Astrocyte of the spinal cord (primary cell): ENCODE measurements at places on chromosomes 2 and 18.

- peak; percentile 74 for DNase-seq
Measured at GRCh38 chr2:160583146-160583535, 89.5 kb upstream of the RBMS1 start.

DNA sequence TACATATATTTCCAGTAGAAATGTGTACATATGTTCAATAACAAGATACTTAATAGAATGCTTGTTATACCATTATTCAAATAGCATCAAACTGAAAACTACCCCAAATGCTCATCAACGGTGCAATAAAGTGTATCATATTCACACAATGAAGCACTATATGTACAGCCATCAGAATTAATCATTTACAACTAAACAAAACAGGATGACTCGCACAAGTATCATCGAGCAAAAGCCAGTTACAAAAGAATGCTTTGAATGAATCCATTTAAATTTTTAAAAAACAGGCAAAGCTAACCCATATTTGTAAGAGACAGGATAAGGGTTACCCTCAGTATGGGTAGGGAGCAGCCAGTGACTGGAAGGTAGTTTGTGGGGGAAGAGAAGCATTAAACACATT is 132.8 kb upstream of the PDE1A start:
- DNase-seq = peak; percentile 31

DNA sequence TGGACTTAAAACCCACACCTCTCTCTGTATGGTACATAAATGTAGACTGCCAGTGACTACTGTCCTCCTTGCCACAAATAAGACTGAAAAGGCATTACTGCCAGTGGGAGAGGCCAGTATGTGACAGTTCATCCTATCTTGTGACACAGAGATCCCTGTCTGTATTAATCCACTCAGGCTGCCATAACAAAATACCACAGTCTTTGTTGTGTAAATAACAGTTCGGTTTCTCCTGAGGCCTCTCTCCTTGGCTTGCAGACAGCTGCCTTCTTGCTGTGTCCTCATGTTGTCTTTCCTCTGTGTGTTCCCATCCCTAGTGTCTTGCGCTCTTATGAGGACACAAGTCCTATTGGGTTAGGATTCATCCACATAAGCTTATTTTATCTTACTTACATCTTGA is 46.4 kb upstream of the IL1RL1 start:
- no peak for DNase-seq

- no peak for DNase-seq
Measured at GRCh38 chr2:214765180-214765579, 44.3 kb downstream of the BARD1 start.

DNA sequence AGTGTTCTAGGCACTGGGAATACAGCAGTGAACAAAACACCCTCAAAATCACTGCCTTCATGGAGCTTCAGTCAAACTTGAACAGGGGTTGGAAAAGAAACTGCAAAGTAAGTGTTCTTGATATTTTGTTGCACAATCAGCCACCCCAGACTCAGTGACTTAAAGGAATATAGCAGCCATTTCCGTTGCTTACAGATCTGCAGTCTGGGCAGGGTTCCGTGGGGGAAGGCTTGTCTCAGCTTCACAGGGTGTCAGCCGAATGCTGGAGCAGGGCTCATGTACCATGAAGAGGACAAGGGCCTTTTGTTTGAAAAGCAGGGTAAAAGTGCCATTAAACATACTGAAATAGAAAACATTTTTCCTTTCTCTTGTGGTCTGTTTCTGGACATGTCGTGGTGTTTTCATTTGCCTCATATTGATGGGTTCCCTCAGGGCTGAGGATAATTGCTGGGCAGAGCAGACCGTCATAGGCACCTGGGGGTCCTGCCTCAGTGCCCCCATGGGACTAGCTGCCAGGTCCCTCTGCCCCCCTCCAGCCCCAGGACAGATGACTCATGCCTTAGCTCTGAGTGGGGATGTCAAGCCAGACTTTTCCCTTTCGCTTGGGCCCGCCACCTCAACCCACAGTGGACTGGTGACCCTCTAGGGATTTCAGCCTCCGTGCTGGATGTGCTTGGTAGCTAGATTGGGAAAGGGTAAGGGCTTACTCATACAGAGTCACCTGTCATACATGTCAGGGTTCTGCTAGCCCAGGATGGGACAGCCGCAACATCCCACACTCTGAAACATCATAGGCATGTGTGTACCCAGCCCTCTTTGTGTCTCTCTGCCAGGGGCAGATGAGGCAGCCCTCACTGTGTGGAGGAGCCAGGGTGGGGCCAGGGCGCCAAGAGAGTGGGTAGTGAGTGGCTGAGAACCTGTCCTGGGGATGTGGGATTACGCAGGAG is 96.5 kb downstream of the PTPRM start:
- DNase-seq = no peak

DNA sequence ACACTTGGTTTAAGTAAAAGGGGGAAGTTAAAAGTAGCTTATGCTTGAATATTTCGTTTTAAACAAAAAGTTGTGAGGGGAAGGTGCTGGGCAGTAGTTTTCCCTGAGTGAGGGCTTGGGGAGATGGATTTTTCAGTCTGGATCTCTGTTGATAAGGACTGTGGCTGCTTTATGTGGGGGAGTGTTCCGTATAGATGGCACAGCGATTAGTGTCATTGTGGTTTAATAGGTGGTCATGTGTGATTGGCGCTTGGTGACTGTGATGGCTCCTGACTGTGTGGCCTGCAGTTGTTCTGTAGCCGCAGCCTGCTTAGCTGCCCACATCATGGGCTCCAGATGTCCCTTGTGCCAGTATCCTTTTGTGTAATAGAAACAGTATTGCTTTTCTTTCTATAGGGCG is 156.2 kb downstream of the WDSUB1 start:
- no peak for DNase-seq

GRCh38 chr2:47664817-47665216 is 118.1 kb upstream of the MSH6 start:
- DNase-seq = no peak

DNA sequence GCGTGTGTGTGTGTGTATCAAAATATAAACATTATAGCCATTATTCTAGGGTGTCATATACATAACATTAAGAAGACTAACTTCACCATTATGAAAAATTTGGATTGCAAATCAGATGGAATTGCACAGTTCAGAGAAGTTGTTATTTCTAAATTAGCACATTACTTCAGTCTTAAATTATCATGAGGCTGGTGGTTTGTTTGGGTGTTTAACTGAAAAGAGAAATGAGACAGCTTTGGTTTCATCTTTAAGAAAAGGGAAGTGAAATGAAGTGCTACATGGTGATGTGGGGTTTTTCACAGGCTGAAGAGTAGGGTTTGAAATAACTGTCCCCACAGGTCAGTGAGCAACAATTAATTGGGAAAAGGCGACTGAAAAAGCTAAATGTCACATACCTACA is 161.2 kb upstream of the XIRP2 start:
- DNase-seq = no peak

- no peak for DNase-seq
Measured at GRCh38 chr18:69945220-69946114, 2.2 kb downstream of the CD226 start.

DNA sequence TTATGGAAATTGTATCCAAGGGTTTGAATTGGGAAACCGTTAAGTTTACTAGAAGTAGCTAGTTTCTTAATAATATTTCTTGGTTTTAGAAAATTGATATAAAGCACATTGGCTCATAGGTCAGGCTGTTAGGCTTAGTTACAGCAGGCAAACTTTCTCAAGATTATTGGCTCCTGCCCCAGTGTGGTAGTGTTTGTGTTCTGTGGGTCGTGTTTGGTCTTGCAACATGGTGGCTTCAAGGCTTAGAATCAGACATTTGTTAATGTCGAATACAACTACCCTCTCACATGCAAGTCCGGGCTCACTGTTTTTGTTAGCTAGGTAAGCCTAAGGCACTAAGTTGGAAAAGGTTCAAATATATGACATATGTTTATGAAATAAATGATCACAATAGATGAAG is 19.6 kb downstream of the CERS6 start:
- DNase-seq = no peak

DNA sequence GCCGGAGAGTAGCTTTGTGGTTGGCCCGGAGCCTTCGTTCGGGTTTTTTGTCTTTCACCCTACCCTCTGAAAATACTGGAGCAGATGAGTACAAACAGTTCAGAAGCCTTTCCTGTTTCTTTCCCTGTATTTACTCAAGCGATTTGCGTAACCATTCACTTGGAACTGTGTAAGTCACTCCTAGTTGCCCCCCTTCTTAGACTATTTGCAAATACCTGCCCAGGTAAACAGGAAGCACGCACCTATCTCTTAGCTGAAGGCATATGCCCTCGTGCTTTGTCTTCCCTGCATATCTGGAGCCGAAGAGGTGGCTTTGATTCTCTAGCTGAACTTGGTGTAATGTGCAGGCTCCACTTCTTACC is 1.4 kb downstream of the KCNS3 start:
- no peak for DNase-seq

DNA sequence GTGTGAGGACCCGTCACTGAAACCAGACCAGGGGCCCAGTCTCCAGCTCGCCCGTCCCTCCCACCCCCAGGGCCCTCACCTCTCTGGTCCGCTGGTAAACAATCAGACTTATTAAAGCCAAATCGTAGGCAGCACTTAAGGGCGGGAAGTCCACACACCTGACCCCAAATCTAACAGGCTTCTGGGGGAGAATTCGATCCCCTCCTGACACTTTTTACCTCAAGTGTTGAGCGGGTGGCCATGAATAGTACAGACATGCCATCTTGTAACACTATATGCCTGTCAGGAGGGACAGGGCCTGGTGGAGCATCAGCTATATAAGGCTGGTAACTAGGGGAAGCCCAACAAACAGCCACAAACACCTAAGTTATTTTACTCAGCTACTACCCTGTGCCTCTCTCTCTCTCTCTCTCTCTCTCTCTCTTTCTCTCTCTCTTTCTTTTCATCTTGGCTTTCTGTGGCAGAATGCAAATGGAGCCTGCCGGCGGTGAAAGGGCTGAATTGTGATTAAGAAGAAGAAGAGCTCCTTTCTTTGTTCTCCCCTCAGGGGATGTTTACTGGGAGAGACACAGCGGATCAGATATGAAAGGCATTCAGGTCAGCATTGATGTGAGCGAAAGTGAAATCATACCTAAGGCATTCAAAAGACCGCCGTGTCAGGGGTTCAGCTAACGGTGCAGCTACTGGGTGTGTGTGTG is 9.5 kb downstream of the ZEB2 start:
- peak; percentile 85 for DNase-seq

DNA sequence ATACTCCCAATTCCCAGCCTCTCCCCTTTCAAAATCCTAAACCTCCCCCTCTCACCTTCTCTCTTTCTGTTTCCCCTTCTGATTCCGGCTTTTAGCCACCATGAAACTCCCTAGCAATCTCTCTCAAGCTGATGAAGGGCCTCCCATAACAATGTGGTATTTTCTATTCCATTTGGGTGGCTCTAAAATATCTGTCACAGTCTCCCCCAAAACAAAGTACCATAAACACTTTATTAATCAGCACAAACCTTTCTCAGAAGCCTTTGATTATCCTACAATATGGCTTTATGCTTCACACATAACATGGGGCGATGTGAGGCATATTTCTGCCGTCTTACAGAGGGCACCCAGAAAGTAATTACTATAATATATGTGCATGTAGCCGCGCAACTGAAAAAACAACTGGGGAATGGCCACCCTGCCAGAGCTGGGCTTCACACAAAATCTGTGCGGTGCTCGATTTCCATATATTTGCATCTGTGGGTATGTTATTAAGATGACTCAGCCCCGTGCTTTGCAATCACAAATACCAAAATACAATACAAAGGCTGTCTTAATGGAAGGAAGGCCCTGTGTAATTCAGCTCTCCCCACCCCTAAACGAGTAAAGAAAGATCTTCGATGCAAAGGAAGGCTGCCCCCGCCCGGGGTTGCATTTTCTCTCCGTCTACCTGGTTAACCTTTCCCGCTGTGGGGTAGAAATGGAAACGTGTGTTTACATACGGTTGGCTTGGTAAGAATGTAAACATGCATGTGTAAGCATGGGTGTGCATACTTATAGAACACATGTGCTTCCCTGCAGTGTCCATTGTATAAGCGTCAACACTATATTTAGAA is 81.4 kb downstream of the CELF4 start:
- no peak for DNase-seq

- DNase-seq = no peak
Measured at GRCh38 chr2:226059961-226060627, 660.6 kb downstream of the NYAP2 start.

- no peak for DNase-seq
Measured at GRCh38 chr18:6775237-6775636, 45.7 kb downstream of the ARHGAP28 start.

DNA sequence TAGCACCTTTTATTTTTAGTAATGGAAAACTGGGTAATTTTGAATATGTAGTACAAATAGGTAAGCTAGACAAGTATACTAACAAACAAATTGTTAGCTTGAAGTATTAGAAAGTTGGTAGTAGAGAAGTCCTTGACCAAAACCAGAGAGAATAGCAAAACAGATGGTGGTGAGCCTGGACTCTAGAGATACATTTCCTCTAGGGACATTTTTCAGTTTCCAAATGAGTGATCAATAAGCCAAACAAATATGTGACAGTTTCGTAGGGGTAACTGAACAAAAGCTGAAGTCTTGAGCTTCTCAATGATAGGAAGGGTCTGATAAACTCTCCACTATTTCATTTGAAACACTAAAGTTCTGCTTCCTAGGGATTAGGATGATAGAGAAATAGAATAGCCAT is 692.0 kb upstream of the FAM98A start:
- no peak for DNase-seq

DNA sequence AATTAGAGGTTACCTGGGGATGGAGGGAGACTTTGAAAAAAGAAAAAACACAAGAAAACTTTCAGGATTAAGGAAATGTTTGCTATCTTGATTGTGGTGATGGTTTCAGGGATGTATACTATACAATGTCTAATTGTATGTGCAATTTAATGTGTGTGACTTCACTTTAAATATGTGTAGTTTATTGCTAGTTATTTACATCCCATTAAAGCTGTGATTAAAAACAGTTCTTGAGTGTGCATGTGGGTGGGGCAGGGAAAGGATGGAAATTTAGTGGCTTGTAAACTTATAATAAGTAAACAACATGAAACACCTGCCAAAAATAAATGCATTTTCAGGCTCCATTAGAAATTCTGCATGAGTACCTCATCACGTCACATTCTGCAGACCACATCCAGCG is 167.0 kb downstream of the MYO5B start:
- DNase-seq = no peak

DNA sequence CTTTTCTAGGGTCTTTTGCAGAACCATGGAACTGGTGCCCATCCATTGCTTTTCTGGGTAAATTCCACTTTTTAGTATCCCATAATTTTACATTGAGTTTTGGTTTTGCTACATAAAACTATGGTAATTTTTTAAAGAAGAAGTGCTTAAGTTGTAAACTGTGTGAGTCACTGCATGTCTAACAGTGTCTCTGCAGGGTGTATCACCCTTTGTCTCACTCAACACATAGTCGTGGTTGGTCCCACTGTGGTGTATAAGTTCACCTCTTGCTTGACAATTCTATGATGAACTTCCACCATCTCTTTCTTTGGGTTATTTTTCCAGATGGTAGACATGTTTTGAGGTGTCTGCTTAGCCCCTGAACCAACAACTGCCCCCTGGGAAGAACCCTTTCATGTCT is 10.5 kb downstream of the SCTR start:
- DNase-seq = no peak

DNA sequence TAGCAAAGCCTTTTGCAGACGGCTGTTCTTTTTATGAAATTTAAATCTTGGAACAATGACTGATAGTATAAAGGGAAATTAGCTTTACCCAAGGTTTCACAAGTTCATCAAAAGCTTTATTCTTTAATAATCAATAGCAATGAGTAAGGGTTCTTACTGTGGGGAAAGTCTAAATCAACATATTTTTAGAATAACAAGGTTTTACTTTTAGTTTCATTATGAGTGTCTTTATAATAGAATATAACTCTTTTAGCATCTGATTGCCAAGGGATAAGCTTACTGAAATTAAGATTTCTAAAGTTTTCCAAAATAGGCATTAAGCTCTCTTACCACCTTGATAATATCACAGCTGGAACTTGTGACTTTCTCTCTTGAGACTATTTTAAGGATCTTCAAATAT is 1489.7 kb downstream of the LRP1B start:
- no peak for DNase-seq
